ENCODE measurements at places on chromosomes 6 and 20.

DNA sequence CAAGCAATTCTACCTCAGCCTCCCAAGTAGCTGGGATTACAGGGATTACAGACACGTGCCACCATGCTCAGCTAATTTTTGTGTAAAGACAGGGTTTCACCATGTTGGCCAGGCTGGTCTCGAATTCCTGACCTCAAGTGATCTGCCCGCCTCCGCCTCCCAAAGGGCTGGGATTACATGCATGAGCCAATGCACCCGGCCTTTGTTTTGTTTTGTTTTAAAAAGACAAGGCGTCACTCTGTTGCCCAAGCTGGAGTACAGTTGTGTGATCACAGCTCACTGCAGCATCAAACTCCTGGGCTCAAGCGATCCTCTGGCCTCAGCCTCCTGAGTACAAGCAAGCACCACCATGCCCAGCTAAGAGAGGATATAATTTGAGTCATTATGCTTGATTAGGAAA is 5.4 kb downstream of the SERINC3 start:
- peak; percentile 53 for DNase-seq

GRCh38 chr6:154408891-154409500 is 52.4 kb upstream of the IPCEF1 start:
- DNase-seq = no peak

DNA sequence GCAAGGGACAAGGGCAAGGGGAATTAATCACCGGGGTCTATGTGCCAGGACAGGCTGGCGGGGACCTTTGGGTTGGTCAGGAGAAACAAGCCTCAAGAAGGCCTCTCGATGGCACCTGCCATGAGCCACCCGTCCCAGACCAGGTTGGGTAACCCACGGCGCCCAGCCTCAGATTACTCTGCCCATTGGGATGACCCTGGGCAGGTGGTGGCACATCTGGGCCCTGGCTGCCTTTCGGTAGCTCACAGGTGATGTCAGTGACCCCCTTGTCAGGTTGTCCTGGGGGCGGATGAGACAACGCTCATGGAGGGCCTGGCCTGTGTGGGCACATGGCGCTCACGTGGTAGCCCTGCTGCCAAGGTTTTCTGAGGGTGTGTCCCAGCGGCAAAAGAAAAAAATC is 152.2 kb downstream of the SYCP2 start:
- DNase-seq = no peak

GRCh38 chr20:32343439-32343838 is 14.7 kb upstream of the ASXL1 start:
- peak; percentile 85 for DNase-seq

- DNase-seq = no peak
Observed at GRCh38 chr6:112139052-112139451, 51.7 kb downstream of the FAM229B start.

DNA sequence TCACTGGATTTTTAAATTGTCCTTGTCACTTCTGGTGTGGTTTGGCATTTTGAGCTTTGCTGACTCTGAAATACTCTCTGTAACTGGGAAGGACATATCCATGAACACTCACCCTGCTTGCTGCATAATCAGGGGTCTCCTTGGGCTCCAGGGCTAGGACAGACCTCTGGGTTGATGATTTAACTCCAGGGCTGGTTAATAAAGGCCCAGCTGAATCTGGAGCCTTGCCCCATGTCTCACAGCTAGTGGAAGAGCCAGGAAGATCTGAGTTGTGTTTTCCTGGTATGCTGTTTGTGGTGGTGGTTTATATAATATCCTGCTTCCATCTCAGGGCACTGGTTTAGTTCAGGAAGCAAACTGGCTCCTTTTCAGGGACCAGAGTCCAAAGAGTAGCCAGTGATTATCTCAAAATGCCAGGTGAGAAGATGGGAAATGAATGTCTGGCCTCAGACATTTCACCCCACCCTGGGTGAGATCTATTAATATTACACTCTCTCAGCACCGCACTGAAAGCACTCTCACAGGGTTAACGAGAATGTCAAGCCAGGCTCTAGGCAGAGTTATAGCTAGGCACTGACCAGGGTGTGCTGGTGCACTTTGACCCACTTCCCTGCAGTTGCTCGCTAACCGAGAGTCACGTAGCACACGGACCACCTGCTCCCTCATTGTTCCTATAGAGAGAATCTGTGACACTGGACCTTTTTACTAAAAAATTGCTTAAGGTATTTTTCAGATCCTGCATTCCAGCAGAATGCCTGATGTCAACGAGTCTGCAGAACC is 90.1 kb upstream of the SLC22A16 start:
- DNase-seq = peak; percentile 27

- DNase-seq = peak; percentile 72
Observed at GRCh38 chr6:110221738-110222137, 41.5 kb downstream of the CDC40 start.

- no peak for DNase-seq
Observed at GRCh38 chr6:33411632-33412005, 805 bp downstream of the PHF1 start.

- DNase-seq = peak; percentile 2
Observed at GRCh38 chr6:41228616-41229015, 467 bp downstream of the TREML4 start.

DNA sequence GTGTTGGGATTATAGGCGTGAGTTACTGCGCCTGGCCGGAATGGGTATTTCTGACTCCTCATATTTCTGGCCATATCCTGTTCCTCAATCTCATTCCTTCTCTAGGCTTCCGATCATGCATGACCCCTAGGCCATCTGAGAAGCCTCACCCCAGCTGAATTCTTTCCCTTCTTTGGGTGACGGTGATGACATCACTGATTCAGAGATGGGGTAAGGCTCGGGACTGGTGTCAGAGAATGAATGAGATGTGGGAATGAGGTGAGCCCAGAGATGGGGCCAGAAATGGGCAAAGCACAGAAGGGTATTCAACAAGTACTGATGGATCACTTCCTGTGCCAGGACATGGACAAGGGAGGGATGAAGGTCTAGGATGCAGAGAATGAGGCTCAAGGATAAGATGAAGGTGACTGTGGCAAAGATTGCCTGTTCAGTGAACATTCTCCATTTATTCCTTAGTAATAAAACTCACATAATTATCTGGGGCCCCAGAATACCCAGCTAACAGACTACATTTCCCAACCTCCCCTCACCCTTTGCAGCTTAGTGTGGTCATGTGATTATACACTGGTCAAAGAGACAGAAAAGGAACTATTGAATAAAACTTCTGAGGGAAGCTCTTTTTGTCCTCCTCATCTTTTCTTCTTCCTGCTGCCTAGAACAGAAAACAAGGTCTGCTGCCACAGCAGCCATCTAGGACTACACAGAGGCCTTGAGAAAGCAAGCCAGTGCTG is 39.6 kb downstream of the KIAA0319 start:
- no peak for DNase-seq

All from AG10803 (cell line).